ENCODE measurements at places on chromosomes 16 and 17. TPM values are rescaled to one million over a fixed set of nuclear protein-coding genes. Genes with fewer than 3 reads are reported as not detected.

Gene ERN2
- not detected for total RNA-seq

Gene MYH1
- total RNA-seq: not detected

Gene ADORA2B
- total RNA-seq: not detected

Gene KIF2B
- not detected for total RNA-seq

Gene ITGA2B
- total RNA-seq: not detected

Gene TAC4
- not detected for total RNA-seq

Gene AMZ2
- 31.2 TPM for total RNA-seq

Gene C16orf82
- total RNA-seq: not detected

Gene WNT3
- total RNA-seq: not detected

Gene CD300LF
- total RNA-seq: 0.41 TPM

Gene FOXN1
- total RNA-seq: not detected

Gene ODAD4
- total RNA-seq: 1.8 TPM

Gene HS3ST6
- total RNA-seq: not detected

Gene MT1H
- not detected for total RNA-seq

Gene GAST
- total RNA-seq: not detected

Gene ABCC3
- 3.7 TPM for total RNA-seq

Gene TNK1
- 2.1 TPM for total RNA-seq

Gene GAN
- total RNA-seq: 18.5 TPM

Gene KIF18B
- not detected for total RNA-seq

Gene CHST5
- total RNA-seq: not detected

Gene AXIN2
- 65.1 TPM for total RNA-seq

Gene PIRT
- 0.97 TPM for total RNA-seq

Gene IGFALS
- total RNA-seq: not detected

Gene PHF23
- total RNA-seq: 33.3 TPM

Gene CACNG1
- total RNA-seq: not detected

Gene MEFV
- total RNA-seq: 1.3 TPM

Gene HCRT
- total RNA-seq: 1.0 TPM

Gene CYB561
- 16.9 TPM for total RNA-seq

Gene SP2
- 18.7 TPM for total RNA-seq

Gene CPHXL2
- not detected for total RNA-seq

Gene QRICH2
- total RNA-seq: 7.2 TPM

Gene C16orf92
- not detected for total RNA-seq

Gene DHRS13
- 13.4 TPM for total RNA-seq

Gene CLEC18A
- 0.67 TPM for total RNA-seq

Gene ACSM2A
- total RNA-seq: not detected

Gene ABCA10
- total RNA-seq: 26.5 TPM

Gene KLHL10
- total RNA-seq: 1.2 TPM

Gene UTS2R
- not detected for total RNA-seq

Gene ELP5
- 53.4 TPM for total RNA-seq

Gene MYL11
- 1.2 TPM for total RNA-seq

Gene GDPD1
- total RNA-seq: 0.88 TPM

Gene PMP22
- 153 TPM for total RNA-seq

Gene SLFN12L
- total RNA-seq: 2.3 TPM

Gene CD300LB
- 0.59 TPM for total RNA-seq

Gene CHRNE
- total RNA-seq: 0.79 TPM

Gene PTX4
- not detected for total RNA-seq

Gene ITGAX
- not detected for total RNA-seq

Gene TBC1D3E
- total RNA-seq: not detected

Gene AOC3
- 11.8 TPM for total RNA-seq
